Stimulated activated CD8-positive, alpha-beta memory T cell treated with anti-CD3 and anti-CD28 coated beads, Interleukin-7, amount 100 ng/mL, for 24 hours (primary cell): ENCODE measurements at places on chromosomes 12 and 14.

- no peak for DNase-seq
These were observed 62.9 kb upstream of the RTRAF start for GRCh38 chr14:51926449-51926848.

GRCh38 chr12:99157946-99158345, 489.6 kb upstream of the GARIN6 start:
- no peak for DNase-seq

GRCh38 chr14:23102801-23103200, 2.0 kb downstream of the CIROP start:
- no peak for DNase-seq

DNA sequence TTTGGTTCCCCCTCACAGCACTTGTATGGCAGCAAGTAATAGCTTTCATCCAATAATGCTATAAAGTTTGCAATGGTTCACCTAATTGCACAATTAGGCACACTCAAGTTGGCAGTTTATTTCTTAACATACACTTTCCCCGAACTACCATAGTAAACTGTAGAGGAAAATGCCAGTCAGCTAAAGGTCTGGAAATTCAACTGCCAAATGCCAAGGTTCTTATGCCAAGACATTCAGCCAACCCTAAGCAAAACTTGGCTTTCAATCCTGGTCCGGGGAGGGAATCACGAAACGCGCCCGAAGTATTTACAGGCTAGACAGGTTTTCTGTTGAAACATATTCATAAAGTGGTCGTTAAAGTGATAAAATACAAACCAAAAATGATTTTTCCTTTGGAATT, 1512.4 kb upstream of the FLRT2 start:
- DNase-seq, result no peak

- DNase-seq, result no peak
These were observed 440.7 kb downstream of the KCNH5 start for GRCh38 chr14:62604524-62604923.

DNA sequence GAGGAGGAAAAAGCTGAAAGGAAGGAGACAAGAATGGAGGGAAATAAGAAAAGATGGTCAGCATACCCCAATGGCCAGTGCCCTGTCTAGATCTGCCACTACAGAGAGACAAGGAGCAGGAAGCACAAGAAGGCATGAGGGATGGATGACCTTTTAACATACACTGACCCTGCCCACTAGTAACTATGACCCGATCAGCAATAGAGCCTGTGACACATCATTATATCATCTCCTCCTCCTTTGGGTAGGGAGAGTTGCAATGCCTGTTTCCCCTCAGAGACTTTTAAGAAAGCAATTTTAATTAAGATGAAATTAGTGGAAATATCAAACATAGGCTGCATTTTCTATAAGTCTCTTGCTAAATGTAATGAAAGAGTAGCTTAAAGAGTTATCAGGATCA, 4.7 kb upstream of the SLC2A13 start:
- no peak for DNase-seq

- no peak for DNase-seq
These were observed 89.2 kb downstream of the NUAK1 start for GRCh38 chr12:106049546-106049945.

GRCh38 chr12:5078423-5078822, 34.7 kb downstream of the KCNA5 start:
- no peak for DNase-seq

DNA sequence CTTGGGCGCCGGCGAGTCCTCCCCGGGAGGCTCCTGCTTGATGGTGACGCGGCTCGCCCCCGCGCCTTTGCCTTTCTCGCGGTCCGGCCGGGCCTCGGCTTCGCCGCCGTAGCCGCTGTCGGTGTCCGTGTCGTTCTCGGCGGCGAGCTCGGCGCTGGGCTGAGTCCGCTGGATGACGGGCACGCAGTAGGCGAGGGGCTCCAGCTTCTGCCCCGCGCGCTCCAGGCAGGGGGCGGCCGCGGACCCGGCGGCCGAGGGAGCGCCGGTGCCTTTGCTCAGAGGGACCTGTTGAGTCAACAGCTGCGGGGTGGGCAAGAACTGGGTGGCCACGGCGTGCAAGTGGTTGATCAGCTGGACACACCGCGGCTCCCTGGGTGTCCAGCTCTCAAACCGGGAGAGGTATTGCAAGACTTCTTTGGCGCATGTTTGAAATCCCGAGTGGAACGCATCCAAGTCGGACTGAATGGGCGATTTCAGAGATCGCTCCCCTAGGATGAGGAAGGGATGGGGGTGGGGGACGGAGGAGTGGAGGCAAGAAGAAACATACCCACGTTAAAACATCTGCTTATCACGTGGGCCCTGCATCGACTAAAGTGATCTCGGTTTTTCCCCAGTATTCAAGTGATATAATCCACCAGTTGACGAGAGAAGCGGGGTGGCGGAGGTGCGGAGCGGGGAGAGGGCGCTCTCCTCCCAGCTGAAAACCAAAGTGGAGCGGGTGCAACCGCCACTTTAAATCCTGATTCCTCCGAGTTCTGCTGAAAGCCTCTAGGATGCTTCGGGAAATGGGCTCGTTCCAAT, 2.0 kb downstream of the BHLHE41 start:
- no peak for DNase-seq

DNA sequence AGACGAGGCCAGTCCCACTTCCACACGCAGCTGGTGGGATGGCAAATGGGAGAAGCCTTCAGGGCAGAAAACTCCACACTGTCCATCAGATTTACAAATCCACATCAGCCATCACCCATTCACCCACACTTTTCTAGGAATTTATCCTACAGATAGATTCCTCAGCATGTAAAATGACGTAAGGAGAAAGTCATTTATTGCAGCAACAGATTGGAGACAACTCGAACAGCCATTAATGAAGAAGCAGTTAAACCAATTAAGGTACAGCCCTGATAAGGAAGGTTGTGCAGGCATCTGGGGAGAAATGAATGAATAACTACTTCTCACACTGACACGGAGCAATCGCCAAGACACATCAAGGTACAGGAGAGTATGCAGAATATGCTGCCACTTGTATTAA, 26.2 kb downstream of the PRKAB1 start:
- DNase-seq, result no peak

- no peak for DNase-seq
These were observed 13.1 kb downstream of the EVL start for GRCh38 chr14:100078216-100078803.

- DNase-seq, result no peak
These were observed 26.7 kb downstream of the CLECL1 start for GRCh38 chr12:9706086-9706685.

DNA sequence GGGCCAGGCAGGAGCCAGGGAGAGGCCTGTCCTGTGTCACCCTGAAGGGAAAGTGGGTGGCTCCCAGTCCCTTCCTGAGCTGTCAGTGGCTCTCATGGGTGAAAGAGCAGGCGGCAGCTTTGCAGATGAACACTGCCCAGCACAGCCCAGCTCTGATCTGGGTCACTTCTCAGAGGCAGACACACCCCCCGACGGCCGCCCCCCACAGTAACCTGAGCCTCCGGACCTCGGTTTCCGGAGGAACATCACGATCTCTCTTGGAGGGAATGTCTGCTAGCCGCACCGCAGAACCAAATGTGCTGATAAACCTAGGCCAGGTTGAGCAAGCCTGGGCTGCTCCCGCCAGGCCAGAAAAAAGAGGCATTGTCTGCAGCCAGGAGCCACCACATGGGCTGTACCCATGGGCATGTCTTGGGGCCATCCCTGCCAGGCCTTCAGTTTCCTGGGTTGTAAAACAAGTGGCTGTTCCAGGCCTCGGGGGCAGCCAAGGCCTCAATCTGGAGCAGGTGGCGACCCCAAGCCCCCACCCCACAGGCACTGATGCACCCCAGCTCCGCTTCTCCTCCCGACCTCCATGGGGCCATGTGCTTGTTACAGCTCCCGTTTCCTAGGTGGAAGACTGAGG, 57.6 kb downstream of the NCOR2 start:
- DNase-seq, result no peak

DNA sequence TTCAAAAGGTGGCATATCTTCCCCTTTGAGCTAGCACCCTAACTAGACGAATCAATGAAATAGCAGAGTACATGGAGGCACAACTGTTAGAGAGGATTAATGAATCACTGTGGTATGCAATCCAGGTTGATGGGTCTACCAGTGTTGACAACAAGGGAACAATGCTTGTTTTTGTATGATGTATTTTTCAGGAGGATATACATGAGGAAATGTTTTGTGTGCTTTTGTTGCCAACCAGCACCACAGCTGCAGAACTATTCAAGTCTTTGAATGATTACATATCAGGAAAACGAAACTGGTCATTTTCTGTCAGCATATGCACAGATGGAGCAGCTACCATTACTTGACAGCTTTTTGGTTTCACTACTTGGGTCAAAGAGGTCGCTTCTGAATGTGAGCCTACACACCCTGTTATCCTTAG, 142.6 kb downstream of the GPHN start:
- no peak for DNase-seq

GRCh38 chr14:49614196-49614595, 6.2 kb downstream of the RPL36AL start:
- DNase-seq, result no peak

GRCh38 chr12:57381693-57382220, 49.1 kb downstream of the R3HDM2 start:
- no peak for DNase-seq

DNA sequence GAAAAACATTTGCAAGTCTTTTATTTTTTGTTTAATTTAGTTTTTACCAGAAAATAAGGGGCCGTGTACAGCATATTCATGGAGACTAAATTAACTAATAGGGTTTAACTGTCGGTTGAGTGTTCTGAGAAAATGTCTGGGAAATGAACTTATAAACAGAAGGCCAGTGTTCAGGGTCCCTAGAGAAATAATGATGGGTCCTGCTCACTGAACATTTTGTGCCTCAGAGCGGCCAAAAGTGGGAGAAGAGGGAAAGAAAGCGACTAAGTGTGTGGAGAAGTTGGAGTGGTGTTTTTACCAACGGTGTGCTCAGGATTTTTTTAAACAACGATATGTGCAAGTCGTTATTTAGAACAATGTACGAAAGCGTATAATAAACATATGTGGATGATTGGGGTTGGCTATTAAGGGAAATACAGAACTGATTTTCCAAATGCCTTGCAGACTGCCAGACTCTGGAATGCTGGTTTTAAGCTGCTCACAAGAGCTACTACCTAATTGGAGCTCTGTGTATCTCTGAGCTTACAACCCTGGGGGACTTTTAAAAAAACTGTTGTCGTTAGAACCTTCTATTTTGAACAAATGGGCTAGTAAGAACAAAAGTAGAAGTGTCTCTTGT, 166.7 kb downstream of the SLC38A4 start:
- no peak for DNase-seq

DNA sequence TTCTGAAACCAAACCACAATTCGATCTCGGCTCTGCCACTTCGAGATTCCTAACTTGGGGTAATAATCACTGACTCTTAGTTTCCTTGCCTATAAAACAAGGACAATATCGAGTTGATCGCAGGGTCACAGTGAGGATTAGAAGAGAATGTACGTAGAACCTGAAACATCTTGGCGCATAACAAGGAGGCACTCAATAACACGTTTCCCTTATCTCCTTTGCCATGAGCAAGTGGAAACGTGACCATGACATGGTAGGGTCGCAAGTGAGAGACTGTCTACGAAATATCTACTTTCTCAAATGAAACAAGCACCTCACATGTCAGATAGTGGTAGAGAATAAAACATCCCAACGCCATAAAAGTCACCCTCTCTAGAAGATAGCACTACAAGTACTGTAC, 2.3 kb downstream of the DICER1 start:
- no peak for DNase-seq

- DNase-seq, result no peak
These were observed 306.2 kb downstream of the GALC start for GRCh38 chr14:87686746-87687145.

DNA sequence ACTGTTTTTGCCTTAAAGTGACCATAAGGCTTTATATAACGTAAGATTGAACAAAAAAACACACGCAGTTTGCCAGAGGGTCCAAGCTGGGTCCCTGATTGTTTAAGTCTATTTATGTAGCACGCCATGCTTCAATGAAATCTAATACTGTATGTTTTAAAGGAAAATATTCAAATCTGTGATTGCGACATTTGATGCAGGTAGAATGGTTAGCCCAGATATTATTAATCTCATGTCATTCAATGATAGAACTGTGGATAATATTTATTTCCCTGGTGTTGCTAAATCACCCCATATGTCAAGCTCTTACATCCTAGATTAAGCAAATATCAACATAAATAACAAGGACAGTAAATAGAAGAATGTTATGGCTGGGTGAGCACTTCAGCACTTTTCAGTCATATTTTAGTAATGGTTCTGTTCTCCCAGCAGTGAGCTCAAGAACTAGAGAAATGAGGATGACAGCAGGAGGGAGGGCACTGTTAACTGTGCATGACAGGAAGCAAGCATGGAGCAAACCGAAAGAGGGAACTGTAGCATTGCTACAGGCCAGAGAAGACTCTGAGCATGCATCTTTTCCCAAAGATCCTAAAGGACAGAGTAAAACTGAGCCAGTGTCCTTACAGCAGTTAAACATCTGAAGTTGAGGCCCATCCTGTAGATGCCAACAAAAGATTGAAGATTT, 465.7 kb upstream of the MGAT4C start:
- no peak for DNase-seq

GRCh38 chr12:123096182-123096581, 54.7 kb downstream of the PITPNM2 start:
- no peak for DNase-seq
